ENCODE measurements at places on chromosomes 12 and 14.

DNA sequence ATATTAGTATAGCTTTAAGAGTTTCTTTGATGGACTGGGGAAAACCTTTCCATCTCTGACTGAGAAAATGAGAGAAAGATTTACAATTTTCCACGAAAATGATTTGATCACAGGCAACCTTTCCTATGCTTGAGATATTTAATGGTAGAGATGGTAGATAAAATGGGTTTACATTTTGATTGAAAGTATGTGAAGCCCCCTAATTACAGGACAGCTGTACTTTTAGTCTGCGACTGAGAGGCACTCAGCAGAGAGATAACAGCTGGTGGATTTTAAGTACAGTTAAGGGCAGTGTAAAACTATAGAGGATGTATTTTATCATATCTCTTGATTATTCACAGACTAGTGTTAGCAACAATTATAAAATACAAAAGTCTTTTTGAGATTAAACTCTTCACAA, 40.7 kb downstream of the C12orf50 start:
- DNase-seq, result no peak

DNA sequence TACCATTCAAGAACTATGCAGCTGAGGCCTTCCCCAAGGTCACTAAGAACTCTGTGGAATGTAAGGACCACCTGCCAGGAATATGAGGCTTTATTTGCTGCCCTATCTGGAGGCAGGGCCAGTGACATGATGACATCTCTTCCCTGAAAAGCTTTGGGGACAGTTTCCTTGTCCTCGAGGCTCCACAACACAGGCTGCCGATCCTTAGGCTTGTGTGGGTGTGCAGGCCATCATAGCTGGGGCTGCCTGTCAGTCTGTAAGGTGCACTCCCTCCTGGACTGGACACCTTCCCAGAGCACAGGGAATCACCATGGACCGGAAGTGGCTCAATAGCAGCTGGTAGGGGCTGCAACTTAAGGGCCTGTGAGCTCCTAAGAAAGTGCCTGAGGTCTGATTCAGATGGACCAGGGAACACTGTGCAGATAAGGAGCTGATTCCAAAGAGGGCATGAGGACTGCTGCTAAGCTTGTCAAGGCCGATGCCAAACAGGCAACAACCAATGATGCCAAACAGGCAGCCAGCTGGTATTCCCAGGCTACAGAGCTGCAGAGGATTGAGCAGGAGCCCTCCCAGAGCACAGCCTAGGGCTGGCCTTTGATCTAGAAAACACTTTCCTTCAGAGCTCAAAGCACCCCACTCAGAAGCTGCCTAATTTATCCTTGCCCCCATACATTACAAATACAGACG, 84.3 kb downstream of the CRACR2A start:
- DNase-seq, result no peak

- DNase-seq, result no peak
Observed at GRCh38 chr14:96585672-96586013, 83.5 kb downstream of the PAPOLA start.

DNA sequence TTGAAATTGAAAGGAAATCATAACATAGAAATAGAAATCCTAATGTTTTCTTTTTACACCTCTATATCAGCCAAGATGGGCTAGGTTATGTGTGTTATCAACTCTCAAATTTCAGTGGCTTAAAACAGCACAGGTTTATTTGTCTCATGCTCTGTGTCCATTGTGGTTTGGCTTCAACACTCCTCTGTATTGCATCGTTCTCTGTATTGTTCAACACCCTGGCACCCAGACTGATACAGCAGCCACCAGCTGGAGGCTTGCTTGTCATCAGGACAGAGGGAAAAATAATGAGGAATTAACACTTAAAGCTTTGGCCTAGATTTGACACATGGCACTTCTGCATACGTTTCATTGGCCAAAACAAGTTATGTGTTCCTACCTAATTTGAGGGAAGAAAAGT, 234.2 kb upstream of the ARHGAP5 start:
- peak; percentile 11 for DNase-seq

- peak; percentile 68 for DNase-seq
Observed at GRCh38 chr12:124720004-124720680, 143.5 kb downstream of the SCARB1 start.

GRCh38 chr14:37585101-37585511, 9.9 kb downstream of the FOXA1 start:
- peak; percentile 6 for DNase-seq

GRCh38 chr14:92247341-92247740, 75.6 kb upstream of the SLC24A4 start:
- no peak for DNase-seq

DNA sequence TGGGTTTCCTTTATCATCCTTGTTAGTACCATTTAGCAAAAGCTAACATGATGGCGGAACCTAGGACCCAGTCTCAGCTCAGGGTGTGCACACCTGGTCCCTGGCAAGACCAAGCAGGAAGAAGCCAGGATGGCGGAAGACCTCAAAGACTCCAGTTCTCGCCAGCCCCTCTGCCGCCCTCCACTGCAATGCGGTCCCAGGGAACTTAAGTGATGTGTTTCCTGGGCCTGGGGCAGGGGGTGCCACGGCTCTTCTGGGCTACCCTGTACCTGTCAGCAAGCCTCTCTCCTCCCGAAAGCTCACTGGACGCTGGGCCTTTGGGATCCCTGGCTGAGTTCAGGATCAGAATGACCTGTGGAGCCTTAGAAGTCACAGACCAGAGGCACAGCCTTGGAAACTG, 71.3 kb downstream of the FBXL14 start:
- no peak for DNase-seq

DNA sequence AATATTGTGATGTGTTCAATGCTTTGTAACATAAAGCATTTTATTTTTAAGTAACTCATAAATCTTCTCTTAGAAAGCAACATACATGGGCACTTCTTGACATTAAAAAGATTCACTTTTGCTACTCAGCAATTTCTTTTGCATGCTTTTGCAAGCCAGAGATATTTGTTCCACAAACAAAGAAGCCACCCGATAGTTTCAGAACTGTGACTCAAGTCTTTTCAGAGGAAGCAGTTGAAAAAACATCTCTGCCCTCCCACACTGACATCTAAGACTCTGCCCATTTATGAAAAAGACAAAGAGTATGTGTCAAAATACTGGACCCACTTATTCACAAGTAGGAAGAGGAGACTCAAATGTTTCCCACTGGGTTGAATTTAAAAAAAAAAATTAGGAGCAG, 7.5 kb downstream of the APPL2 start:
- no peak for DNase-seq

- DNase-seq, result no peak
Observed at GRCh38 chr14:81972601-81973000, 438.9 kb upstream of the SEL1L start.

- peak; percentile 66 for DNase-seq
Observed at GRCh38 chr12:58346032-58346632, 404.8 kb downstream of the ATP23 start.

DNA sequence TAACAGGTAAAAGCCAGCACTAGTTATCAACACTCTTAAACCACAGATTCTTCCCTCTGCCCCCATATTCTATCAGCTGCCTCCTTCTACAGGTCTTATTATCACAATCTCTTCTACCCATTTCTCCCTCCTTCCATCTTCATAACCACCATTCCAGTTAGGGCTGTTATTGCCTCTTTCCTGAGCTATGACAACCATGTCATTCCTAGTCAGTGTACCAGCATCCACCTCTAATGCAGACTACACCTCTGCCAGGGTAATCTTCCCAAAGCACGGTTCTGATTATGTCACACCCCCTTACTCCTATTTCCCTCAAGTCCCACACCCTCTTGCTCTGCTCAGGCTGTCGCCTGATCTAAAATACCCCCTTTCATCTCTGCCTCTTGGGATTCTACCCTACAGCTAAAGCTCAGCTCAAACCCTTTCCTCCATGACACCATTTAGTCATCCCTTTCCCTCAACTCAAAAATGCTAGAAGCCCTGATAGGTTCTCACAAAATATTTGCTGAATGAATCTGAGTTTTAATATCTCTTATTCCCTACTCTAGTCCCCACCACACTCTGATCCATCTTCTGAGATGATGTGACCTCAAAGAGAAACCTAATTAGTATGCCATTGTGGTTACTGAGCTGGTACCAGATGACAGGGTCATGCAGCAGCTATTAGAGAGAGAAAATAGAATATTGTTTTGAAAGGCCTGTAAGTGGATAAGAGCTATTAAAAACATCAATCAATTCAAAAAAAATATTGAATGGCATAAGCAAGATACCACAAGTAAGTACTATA, 11.7 kb downstream of the RACGAP1 start:
- DNase-seq, result no peak

DNA sequence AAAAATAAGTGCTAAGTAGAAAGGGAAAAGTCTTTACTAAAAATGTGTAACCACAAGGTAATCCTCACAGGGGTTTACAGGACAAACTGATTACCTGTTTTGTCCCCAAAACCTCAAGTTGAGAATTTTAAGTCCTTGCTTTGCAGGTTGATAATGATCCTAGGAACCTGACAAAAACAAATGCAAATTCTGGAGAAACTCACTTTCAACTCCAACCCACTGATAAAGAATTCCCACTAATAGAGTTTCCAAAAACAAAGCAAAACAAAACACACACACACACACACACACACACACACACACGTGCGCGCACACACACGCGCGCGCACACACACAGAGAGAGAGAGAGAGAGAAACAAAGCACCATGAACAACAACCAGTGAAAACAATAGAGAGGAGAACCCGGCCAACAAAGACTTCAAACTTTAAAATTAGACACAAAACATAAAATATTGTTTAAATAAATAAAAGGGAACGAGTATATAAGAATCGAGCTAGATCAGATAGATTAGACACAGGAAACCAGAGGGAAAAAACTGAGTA, 187.0 kb upstream of the FOXN3 start:
- DNase-seq, result no peak

DNA sequence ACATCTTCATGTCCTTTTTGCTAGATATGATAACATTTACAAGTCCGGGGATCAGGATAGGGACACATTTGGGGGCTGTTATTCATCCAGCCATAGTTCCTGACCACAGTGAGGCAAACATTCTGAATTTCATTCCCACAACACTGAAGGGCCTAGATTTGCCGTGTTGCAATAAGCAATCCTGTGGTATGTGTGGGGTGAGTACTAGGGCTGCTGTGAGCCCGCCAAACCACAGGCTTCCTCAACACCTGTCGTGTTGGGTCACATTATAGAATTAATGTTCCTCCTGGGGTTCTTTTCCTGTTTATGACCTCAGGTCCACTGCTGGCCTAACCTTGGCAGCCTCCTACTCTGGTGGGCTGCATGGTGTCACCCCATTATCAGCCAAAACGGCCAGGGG, 119.2 kb downstream of the TBC1D30 start:
- no peak for DNase-seq

DNA sequence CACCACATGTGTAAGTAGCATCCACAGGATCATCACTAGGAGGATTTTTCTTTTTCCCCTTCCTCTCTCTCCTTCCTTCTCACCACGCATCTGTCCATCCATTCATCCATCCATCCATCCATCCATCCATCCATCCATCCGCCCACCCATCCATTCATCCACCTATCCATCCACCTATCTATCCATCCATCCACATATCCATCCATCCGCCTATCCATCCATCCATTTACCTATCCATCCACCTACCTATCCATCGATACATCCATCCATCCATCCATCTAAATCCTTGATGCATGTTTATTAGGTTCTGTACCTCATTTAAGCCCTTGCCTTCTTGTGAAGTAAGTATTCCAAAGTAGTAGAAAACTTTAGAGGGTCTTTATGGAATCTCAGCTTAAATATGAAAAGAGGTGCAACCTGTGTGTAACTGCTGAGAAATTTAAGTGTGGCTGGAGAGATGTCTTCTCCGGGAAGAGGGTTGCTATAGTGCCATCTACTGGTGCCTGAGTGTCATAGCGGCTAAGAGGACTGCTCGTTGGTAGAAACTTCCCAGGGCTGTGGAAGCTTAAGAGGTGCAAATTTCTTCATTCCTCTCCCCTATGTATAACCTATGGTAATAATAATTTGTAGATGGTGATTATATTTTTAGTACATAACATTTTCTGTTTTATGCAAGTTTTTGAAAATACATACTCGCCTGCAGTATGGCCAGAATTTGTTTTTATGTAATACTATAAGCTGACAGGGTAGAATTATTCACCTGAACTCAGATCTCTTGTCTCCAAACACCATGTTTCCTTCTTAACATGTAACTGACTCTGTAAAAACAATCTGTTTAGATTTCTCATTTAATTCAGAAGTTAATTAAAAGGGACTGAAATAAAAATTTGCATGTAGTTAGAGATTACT, 46.0 kb downstream of the MYO1H start:
- peak; percentile 55 for DNase-seq

GRCh38 chr14:51491036-51491545, 160.6 kb upstream of the FRMD6 start:
- DNase-seq, result no peak

DNA sequence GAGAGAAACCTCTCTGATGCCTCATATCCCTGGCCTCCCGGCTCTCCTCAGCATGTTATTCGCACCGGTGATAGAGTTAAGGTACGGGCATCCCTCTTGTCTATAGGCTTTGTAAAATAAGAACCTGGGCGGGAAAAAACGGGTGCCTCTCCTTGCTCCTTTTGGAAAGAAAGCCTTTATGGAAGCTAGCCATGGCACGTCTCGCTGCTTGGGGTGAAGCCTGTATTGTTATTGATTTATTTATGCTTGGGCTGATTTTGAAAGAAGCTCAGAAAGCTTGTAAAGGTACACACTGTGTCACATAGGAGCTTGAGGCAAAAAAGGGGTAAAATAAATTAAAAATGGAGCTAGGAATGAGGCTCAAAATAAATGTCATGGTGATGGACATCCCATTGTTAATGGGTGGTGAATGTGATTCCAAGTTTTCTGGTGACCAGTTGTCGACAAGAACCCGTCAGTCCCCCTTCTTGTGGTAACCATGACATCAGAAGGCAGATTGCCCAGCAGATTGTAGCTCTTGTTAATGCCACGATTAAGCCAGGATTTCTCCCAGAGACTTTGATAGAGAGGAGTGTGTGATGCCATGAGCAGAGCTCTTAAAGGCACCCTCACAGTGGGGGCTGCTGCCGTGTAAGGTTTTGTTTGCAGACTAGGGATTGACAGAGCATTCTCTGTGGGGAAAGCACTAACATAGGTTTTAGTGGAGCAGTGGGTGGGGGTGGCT, 50.4 kb upstream of the ASPG start:
- no peak for DNase-seq

DNA sequence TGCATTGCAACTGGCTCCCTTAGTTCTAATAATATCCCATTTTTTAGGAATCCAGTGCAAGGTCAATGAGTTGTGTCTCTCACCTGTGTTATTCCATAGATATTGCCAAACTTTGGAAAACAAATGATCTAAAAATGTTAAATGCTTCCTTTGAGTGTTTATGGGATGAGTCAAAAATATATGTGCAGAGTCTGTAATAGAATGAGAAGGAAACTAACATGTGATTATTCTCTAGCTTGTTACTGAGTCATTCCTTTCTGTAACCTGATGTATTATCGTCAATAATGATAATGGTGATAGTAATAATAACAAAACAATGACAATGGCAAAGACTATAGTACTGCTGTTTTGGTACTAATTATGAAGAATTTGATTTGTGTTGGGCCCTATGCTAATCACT, 11.5 kb downstream of the ACSS3 start:
- no peak for DNase-seq

DNA sequence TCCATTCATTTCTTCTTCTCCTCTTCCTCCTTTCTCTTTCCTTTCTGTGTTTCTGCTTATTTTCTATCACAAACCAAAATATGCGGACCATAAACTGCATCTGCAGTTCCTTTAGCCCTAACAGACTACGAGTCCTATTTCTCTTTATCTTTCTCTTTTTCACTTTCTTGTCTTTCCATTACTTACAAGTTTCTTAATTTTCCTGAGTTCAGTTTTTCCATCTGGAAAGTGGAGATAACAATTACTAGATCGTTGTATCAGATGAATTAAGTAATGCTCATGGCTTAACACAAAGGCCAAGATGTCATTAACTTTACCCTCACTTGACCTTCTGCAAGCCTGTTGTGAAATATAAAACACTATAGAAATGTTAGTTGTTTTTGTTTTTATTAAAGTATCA, 983 bp upstream of the COPS7A start:
- DNase-seq, result no peak

Measured in NCI-H2081 (cell line).